ENCODE measurements at places on chromosomes 3 and 15.

GRCh38 chr3:71718072-71718471, 7.1 kb downstream of the EIF4E3 start:
- H3K4me1 ChIP-seq: no peaks in the 10 kb centered on the region
- H3K4me3 ChIP-seq: no peak overlapping the region
- no peaks in the 10 kb centered on the region for H3K36me3 ChIP-seq
- no peak overlapping the region for H3K27ac ChIP-seq

GRCh38 chr3:119302697-119303551, 8.7 kb downstream of the ARHGAP31 start:
- DNase-seq: no peak
- peaks cover 26% of the 10 kb centered on the region for H3K4me1 ChIP-seq
- H3K27me3 ChIP-seq: no peaks in the 10 kb centered on the region
- peaks cover 5% of the 10 kb centered on the region for H3K36me3 ChIP-seq
- H3K27ac ChIP-seq: no peak overlapping the region
- H3K4me3 ChIP-seq: no peak overlapping the region

- no peaks in the 10 kb centered on the region for H3K36me3 ChIP-seq
- H3K27ac ChIP-seq: peak overlapping the region; percentile 79
- H3K27me3 ChIP-seq: no peaks in the 10 kb centered on the region
- DNase-seq: peak; percentile 90
- H3K4me1 ChIP-seq: peaks cover 17% of the 10 kb centered on the region
These were observed 853 bp downstream of the TEX264 start for GRCh38 chr3:51671734-51672475.

- H3K27ac ChIP-seq: no peak overlapping the region
- H3K27me3 ChIP-seq: peaks cover 6% of the 10 kb centered on the region
- H3K4me3 ChIP-seq: no peak overlapping the region
- H3K36me3 ChIP-seq: no peaks in the 10 kb centered on the region
- no peaks in the 10 kb centered on the region for H3K4me1 ChIP-seq
These were observed 190.6 kb downstream of the SHQ1 start for GRCh38 chr3:72657666-72658065.

GRCh38 chr3:170732660-170733245, 137.2 kb downstream of the RPL22L1 start:
- DNase-seq: no peak
- H3K4me3 ChIP-seq: no peak overlapping the region
- H3K27ac ChIP-seq: no peak overlapping the region
- no peaks in the 10 kb centered on the region for H3K27me3 ChIP-seq
- H3K36me3 ChIP-seq: no peaks in the 10 kb centered on the region

- no peaks in the 10 kb centered on the region for H3K27me3 ChIP-seq
- no peak overlapping the region for H3K4me3 ChIP-seq
- H3K27ac ChIP-seq: no peak overlapping the region
- H3K36me3 ChIP-seq: no peaks in the 10 kb centered on the region
- H3K4me1 ChIP-seq: no peaks in the 10 kb centered on the region
These were observed 194.3 kb downstream of the BCHE start for GRCh38 chr3:165642761-165643420.

- H3K27me3 ChIP-seq: no peaks in the 10 kb centered on the region
- H3K4me1 ChIP-seq: no peaks in the 10 kb centered on the region
- no peak overlapping the region for H3K4me3 ChIP-seq
- no peaks in the 10 kb centered on the region for H3K36me3 ChIP-seq
These were observed 182.0 kb upstream of the BHLHE40 start for GRCh38 chr3:4797201-4797705.

- H3K36me3 ChIP-seq: no peaks in the 10 kb centered on the region
- peak overlapping the region; percentile 80 for H3K27ac ChIP-seq
- H3K4me3 ChIP-seq: no peak overlapping the region
- no peaks in the 10 kb centered on the region for H3K27me3 ChIP-seq
- DNase-seq: no peak
- H3K4me1 ChIP-seq: peaks cover 15% of the 10 kb centered on the region
These were observed 193.7 kb downstream of the TCF12 start for GRCh38 chr15:57112178-57112577.

- peaks cover 16% of the 10 kb centered on the region for H3K4me1 ChIP-seq
- peaks cover 20% of the 10 kb centered on the region for H3K36me3 ChIP-seq
- DNase-seq: peak; percentile 17
- peak overlapping the region; percentile 67 for H3K4me3 ChIP-seq
- H3K27ac ChIP-seq: peak overlapping the region; percentile 94
- H3K27me3 ChIP-seq: no peaks in the 10 kb centered on the region
These were observed 666 bp upstream of the FAM219B start for GRCh38 chr15:74907163-74907870.

DNA sequence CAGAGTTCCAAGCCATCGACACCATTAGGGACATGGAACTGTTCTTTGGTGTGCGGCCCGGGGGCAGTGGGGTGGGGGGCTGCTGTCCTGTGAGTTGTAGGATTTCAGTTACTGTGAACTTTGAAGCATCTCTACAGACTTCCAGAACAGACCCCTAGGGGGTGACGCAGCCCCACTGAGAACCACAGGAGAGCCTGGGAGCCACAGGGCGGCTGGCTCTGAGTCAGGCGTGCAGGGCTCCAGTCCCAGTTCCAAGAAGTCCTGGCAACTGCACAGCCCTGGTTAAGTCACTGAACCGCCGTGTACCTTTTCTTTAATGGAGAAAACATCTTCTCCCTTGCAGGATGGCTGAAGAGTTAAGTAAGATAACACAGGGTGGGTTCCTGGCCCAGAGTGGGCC, 23.5 kb upstream of the LRTM1 start:
- H3K36me3 ChIP-seq: no peaks in the 10 kb centered on the region
- H3K4me1 ChIP-seq: peaks cover 12% of the 10 kb centered on the region
- H3K27ac ChIP-seq: no peak overlapping the region

Measured in cardiac muscle cell (in vitro differentiated cells and primary cell).